ENCODE measurements at places on chromosomes 3 and 15. TPM values are rescaled to one million over a fixed set of nuclear protein-coding genes. Genes with fewer than 3 reads are reported as not detected.

GRCh38 chr3:132136334-132136716, 101.5 kb upstream of the CPNE4 start:
- no peak for DNase-seq

MESD gene
- total RNA-seq = 21.0 TPM

USP50 gene
- total RNA-seq = not detected

CGGBP1 gene
- 75.4 TPM for total RNA-seq

Data from activated naive CD8-positive, alpha-beta T cell treated with anti-CD3 and anti-CD28 coated beads for 36 hours (primary cell).